CD4-positive, alpha-beta T cell (primary cell): ENCODE measurements at places on chromosomes 2 and 18.

DNA sequence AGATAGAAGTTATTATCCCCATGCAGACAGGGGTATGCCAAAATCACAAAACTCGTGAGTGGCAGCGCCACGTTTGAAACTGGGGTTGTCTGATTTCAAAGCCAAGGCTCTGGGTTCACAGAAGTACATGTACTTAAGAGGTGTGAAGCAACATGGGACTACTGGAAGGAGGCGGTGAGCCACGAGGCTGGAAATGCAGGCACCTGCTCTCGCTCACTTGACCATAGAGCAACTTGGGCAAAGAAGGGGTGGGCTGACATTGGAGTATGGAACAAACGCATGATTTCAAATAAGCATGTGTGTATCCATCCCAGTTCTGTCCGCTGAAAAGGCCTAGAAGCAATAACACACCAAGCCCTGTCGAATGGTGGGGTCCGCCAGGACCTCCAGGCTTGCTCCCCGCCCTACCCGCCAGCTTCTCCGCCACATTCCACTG, 593 bp upstream of the ACTR2 start:
- DNase-seq = no peak

DNA sequence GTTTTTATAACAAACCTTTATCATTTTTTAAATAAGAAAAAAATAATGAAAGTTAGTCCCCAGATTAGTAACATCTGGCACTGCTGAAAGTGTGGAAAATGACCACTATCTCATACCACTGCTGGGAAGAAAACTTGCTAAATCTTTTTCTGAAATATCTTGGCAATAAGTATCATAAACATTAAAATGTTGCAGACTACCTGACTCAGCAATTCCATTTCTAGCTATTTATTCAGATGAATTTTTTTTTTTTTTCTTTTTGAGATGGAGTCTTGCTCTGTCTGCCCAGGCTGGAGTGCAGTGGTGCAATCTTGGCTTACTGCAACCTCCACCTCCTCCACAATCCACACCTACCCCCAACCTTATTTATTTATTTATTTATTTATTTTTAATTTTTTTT, 35.3 kb upstream of the SOS1 start:
- DNase-seq = no peak

GRCh38 chr18:76462326-76462694, 32.7 kb downstream of the ZNF516 start:
- no peak for DNase-seq

- no peak for DNase-seq
These were observed 141.5 kb downstream of the WDSUB1 start for GRCh38 chr2:159144776-159145614.

DNA sequence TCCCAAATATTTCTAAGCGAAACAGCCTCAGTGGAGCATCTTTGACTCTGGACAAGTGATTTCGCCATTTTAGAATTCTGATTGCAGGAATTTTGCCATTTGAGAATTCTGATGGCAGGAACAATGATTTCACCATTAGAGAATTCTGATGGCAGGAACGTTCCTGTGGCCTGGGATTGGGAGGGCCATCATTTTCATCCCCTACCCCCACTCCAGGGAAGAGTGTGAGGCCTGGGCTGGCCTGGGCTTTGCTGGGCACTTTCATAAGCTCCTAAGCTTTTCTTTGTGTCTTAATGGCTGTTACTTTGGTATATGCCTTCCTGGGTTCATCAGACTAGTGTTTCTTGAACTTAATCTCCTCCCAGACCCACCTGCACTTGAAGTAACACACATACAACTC, 129.3 kb upstream of the EPAS1 start:
- no peak for DNase-seq
